ENCODE measurements at places on chromosomes 2 and 18.

- DNase-seq: no peak
These were observed 1.8 kb downstream of the SCN9A start for GRCh38 chr2:166373951-166374350.

- no peak for DNase-seq
These were observed 1211.7 kb upstream of the ACVR2A start for GRCh38 chr2:146633159-146633558.

DNA sequence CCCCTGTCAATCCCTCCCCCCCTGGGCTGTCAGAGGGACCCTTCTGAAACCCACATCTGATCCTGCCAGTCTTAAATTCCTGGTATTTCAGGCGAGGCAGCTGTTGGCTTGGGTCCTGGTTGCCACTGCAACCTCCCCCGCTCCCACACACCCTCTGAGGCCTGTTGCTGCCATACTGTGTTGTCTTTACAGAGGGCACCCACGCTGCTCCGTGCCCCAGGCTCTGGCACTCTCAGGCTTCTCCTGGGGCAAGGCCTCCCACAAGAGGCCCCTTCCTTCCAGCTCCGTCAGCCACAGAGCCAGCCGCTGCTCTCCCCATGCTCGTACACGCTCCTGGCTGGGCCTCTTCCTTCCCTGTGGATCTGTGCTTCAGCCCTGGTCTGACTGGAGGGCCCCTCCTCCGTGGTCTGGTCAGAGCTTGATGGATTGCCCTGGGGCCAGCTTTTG lies 8.6 kb downstream of the CABLES1 start:
- no peak for DNase-seq

DNA sequence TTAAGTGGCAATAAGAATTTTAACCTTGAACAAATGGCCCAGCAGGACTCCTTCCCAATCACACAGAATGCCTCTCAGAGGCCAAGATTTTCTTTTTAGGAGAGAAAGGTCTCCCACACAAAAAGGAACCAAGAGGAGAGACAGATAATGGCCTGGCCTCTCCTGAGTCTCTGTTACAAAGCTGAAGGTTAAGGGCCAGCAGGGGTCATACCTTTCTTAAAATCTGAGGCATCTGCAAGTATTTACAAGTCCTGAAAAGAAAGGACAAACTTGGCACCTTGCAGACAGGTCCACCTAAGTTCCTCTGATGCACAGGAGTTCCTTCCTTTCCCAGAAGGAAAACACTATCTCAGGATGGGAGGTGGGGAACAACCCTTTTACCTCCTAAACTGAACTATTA lies 142.3 kb downstream of the TMEM163 start:
- no peak for DNase-seq

DNA sequence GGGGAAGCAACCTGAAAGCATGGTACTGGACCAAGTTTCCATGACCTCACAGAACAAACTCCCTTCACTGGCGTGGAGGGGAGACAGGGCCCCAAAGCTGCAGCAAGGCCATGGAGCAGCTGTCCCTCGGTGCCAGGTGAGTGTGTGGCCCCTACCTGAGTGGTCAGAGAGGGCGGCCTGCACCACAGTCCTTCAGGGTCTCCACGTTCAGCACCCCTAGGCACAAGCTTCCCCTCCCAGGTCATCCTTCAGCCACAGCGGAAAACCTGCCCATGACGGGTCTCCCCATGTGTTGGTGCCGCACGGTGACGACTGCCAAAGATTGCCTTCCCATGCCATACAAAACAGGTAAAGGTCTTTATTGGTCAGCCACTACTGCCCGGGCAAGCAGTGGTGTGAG lies 201.6 kb downstream of the MGAT5 start:
- DNase-seq: no peak

DNA sequence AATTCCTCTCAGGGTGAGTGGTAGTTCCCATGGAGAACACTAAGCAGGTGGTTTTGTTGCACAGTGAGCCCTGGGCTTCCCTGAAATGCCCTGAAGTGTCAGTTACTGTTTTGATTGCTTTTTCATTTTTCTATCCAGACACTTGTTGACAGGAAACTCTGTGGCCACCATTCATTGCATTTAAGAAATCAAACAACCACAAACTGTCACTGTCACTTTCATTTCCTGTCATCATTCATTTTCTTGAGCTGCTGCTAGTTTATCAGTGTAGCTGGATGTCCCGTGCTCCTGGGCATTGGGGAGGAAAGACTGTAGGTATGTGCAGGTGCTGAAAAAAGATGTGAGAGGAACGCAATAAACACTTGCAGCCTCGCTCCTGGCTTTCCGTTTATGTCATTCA lies 891.6 kb upstream of the ZEB2 start:
- no peak for DNase-seq

DNA sequence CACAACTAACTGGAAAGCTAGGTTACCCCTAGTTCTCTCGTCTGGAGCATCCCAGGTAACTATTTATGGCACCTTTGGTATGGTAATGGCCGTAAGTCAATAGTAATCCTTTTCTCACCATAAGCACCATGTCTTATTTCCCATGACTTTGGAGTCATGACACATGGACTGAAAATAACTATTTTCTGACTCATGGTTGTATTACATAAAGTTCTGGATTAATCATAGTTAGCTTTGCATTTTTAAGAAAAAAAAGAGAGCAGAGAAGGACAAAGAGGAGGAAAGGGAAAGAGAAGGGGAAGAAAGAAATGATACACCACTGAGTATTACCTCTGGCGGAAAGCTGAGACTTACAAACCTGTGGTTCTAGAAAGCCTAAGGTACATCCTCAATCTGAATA lies 99.3 kb downstream of the BIN1 start:
- DNase-seq: no peak

GRCh38 chr2:128187032-128187654 lies 96.1 kb downstream of the UGGT1 start:
- no peak for DNase-seq

DNA sequence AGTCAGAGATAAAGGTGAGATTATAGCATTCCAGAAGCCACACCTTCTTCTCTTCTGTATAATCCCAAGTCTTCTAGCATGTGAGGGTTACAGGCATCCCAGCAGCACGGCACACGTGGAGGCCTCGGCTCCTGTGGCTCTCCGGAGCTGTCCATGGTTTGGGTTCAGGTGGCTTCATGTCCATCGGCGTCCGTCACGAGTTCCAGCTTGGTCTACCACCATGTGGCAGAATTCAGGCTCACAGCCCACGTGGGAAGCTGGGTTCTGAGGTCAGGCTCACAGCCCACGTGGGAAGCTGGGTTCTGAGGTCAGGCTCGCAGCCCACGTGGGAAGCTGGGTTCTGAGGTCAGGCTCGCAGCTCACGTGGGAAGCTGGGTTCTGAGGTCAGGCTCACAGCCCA lies 378.3 kb upstream of the SALL3 start:
- DNase-seq: no peak

GRCh38 chr2:224930990-224931389 lies 111.3 kb downstream of the DOCK10 start:
- DNase-seq: no peak

DNA sequence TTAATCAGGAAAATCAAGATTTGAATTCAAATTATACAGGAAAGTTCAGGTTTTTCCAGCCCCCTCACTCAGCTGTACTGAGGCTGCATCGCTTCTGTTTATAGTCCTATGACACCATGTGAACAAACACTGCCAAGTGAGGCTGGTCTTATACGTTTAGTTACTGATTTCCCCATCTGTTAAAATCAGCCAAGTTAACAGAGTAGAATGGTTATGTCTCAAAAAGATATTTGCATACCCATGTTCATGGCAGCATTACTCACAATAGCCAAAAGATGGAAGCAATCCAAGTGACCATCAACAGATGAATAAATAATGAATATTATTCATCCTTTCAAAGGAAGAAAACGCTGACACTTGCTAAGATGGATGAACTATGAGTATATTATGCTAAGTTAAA lies 43.8 kb downstream of the REEP1 start:
- DNase-seq: no peak

DNA sequence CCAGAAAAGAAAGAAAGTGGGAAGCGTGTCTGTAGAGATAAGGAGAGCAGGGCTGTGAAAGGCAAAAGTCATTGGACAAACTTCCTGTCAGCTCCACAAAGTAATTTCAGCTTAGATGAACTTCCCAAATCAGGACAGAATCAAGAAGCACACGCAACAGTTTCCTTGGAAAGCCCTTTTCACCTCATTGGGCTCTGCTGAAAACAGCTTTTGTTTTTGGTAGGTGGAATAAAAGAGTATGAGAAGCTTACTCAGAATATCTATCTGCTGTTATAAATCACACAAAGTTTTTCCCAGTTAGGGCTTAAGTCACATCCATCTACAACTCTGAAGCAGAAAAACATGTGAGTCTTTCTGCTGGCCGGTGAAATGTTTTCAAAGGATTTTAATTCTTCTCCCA lies 42.4 kb upstream of the EFEMP1 start:
- no peak for DNase-seq

DNA sequence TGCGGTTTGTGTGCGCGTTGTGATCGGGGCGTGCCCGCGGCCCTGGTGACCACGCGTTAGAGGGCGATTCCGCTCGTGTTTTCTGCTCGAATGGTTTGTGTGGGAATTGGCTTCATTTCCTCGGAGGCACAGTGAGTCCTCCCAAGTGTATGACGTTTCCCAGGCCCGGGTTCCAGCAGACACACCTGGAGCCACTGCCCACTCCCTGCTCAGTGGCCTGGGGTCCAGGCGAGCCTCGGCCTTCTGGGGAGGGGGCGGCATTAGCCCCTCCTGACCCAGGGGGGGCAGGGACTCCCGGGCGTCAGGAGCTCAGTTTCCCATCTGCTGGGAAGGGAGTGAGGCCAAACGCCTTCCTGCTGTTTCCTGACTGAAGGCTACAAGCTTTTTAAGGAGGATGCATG lies 92.1 kb downstream of the NFATC1 start:
- no peak for DNase-seq
